ENCODE measurements at places on chromosomes 2 and 18.

- DNase-seq, result no peak
Measured at GRCh38 chr18:58881477-58881876, 16.8 kb downstream of the ZNF532 start.

- DNase-seq, result peak; percentile 63
Measured at GRCh38 chr2:26770986-26771586, 7.0 kb downstream of the SLC35F6 start.

DNA sequence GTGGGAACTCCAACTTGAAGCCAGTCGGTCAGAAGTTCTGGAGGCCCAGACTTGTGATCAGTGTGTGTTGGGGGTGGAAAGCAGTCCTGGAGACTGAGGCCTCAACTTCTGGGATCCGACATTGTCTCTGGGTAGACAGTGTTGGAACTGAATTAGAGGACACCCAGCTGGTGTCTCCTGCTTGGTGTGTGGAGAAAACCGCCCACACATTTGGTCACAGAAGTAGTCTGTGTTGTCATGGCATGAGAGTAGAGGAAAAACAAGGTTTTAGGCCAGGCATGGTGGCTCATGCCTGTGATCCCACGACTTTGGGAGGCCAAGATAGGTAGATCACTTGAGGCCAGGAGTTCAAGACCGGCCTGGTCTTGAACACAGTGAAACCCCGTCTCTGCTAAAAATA lies 51.5 kb downstream of the PUM2 start:
- no peak for DNase-seq

- DNase-seq, result peak; percentile 9
Measured at GRCh38 chr2:173355132-173355865, 627 bp downstream of the CDCA7 start.

GRCh38 chr2:239461291-239462190 lies 60.7 kb upstream of the HDAC4 start:
- DNase-seq, result no peak

DNA sequence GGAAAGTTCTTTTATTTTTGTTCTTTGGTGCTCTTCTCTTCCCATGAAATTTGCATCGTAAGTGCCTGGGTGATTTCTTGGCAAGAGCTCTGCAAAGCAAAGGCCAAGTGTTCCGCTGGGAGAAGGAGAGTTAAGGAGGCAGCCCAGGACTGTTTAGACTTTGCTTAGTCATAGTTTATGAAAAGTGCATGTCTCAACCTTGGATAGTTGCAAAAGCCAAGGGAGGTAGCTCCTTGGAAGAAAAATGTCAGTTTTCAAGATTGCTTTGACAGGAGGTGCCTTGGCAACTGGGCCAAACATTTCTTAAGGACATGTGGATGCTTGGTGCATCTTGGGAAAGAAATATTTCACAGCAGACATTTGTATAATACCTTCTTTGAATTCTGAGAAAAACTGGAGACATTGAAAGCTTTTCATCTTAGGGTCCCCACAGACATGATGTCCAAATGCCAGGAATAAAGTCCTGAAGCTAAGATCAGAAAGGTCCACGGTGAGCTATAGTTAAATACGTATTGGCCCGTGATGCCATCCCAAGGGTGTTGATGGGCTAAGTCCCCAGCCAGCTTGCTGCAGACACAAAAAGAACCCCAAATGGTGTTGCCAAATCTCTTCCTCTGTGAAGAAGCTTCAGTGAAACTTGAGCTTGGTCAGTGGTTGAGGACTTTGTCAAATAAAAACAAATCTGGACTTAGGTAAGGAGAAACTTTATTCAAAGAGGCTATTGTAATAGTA lies 96.3 kb upstream of the THUMPD2 start:
- DNase-seq, result peak; percentile 97

DNA sequence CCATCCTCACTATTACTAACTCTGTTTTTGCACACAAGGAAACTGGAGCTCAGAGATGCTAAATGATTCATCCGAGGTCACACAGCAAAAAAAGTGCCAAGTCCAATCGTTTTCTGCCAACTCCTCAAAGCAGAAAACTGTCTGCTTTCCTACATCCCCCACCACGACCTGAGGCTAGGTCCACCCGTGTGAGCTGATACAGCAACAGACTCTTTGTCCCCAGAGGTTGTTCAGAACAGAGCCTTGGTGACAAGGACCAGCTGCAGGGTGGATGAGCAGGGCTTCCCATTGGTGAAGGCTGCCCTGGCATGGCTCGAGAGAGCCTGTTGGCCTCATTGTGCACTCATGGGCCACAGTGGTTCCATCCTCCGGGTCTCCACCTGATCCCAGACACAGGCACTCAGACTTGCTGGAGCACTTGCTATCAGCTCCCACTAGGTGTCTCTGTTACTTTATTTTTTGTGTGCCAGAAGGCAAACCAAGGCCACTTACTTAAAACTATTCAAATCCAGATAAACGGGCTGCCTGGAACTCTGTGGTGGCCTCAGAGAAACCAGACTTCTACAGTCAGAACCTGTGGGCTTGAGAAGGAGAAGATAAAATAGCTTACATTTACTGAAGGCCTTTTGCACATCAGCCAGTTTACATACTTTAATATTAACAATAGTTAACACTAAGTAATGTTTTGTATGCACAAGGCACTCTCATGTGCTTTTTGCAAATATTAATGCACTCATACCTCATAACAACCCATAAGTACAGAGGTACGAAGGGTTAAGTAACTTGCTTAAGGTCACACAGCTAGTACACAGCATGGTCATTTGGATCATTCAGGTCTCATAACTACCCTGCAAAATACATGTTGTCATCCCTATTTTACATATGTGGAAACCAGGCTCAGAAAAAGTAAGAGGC lies 62.9 kb upstream of the CTIF start:
- peak; percentile 40 for DNase-seq

DNA sequence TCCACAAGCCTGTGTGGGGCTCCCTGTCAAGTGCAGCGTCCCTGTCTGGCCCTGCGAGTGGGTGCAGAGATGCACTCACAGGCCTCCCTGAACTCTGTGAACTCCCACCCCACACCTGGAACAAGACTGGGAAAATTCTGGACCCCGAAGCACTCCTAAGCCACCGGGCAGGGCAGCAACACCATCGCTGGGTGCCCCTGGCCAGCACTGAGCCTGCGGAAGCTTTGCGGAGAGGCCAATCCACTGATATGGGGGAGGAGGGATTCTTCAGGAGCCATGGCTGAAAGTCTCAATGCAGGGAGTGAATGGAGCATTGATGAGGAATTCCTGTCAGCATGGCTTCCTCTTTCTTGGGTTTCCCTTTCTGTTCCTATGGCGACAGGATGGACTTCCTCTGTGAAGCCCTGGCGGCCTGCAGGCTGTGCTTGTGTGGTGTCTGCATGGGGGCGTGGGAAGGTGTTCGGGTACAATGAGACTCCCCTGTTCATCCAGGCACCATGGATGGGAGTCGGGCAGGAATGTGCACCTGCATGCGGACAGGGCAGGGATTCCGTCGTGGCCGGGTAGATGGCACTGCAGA lies 15.1 kb downstream of the TRIB2 start:
- DNase-seq, result no peak

DNA sequence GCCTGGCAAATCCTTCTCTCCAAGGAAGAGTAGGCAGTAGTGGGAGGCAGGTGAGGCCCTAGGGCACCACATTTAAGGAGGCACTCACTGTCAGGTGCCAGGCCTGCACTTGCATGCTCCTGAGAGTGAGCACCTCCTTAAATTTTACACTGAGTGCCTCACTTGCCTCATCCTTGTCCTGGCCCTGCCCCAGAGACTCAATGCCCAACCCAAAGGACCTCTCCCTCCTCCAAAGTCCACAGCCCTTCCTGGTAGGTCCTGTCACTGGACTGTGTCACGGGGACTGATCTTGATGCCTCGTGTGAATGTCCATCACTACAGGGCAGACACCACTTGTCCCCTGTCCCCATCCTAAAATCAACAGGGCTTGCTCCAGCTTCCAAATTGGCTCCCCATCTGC lies 235.6 kb downstream of the ZBTB7C start:
- DNase-seq, result no peak

DNA sequence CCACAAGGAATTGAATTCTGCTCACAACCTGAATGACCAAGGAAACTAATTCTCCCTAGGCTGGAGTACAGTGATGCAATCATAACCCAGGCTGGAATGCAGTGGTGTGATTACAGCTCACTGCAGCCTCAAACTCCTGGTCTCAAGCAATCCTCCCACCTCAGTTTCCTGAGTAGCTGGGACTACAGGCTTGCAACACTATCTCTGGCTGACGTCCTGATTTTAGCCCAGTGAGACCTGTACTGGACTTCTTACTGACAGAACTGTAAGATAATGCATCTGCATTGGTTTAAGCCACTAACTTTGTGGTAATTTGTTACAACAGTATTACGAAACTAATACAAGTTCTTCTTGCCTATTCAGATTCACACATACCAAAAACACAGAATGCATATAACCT lies 9.5 kb upstream of the KDSR start:
- DNase-seq, result peak; percentile 65

DNA sequence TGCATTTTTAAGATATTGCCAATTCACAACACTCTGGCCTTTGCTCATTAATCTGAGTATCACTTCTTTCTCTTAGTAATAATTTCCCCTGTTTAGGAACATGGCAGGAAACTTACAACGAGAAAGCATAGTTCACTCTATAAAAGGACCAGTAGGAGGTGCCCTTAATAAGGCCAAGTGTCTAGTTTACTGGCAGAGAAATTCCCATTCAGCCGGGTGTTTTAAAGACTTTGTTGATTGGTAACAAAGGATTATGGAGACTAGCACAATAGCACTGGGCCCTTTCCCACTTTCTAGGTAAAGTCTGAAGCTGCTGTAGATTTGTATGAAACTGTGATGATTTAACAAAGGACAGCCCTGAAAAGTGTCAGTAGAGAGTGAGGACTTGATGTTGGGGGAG lies 3.1 kb downstream of the DCC start:
- no peak for DNase-seq

DNA sequence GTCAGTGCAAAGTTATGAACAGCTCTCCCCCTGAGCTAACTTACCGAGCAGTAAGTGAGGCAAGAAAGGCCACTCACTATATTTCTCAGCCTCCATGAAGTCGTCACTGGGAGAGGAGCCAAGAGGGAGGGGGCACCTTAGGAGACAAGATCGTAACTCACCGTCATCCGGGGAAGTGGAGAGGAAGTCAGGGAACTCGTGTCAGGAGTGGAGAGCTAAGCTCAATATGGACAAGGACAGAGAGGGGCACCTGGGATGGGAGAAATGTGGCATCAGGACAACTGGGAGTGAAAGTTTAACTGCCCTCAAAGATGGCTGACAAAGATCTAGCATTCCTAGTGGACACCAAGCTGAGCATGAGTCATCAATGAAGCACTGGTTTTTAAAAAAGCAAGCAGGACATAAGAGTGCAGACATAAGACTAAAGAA lies 37.1 kb downstream of the BCL11A start:
- DNase-seq, result peak; percentile 90

DNA sequence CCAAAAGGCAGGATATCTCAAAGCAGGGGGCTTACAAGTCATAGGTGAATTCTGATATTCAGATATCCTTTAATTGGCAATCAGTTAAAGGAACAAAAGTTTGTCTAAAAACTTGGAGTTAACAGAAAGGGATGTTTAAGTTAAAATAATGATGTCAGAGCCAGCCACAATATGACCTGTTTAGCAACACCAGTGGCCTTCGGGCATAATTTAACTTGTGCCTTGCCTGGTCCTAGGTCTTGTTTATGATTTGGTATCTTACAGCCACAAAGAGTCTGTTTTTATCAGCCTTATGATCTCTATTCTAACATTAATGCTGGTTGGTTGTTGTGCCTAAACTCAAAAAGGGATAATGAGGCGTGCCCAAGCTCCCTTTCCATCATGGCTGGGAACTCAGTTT lies 252.9 kb downstream of the RNF152 start:
- DNase-seq, result no peak

DNA sequence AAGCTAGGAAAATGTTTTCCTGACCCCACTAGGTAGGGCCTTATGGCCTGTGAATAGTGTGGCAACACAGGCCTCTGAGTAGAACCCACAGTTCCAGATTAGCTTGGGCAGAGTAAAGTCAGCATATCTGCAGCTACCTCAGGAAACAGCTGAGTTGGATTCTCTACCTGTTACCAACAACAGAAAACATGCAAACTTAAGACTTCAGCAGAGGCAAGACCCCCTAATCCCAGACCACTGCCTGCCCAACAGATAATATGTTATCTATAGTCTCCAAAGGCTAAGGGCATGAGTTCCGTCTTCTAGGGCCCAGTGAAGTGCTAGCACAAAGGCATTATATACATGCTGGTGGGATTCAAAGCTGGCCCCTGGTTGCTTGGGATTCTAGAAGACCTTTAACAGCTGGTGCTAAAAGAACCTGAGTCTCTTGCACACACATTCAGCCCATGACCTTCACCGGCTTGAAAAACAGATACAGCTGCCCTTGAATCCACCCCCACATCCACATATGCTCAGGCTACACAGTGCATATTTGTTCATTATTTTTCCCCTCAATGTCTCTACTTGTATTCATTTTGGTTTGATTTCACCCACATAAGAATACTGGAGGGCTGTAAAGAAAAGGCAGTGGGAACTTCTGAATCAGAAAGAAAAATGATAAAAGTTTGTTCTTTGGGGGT lies 13.5 kb upstream of the UBXN4 start:
- no peak for DNase-seq

DNA sequence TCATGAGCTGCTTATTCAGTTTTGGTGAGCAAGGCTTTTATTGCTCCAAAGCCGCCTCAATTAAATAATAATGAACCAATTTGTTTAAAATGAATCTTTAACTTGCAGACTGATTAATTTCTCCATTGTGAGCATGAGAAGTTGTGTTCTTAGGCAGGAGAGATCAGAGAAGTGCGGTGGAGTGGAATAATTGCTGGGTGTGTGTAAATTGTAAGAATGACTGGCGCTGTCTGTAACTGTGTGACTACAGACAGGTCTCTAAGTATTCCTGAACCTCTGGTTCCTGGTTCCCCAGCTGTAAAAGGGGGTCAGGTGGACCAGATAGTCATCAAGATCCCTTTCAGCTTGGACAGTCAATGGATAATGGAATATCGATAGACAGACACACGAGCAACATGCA lies 98.0 kb upstream of the EFEMP1 start:
- no peak for DNase-seq

- DNase-seq, result no peak
Measured at GRCh38 chr2:237896956-237897355, 37.5 kb downstream of the RAMP1 start.

GRCh38 chr2:203763938-203764664 lies 57.7 kb downstream of the CD28 start:
- DNase-seq, result no peak

DNA sequence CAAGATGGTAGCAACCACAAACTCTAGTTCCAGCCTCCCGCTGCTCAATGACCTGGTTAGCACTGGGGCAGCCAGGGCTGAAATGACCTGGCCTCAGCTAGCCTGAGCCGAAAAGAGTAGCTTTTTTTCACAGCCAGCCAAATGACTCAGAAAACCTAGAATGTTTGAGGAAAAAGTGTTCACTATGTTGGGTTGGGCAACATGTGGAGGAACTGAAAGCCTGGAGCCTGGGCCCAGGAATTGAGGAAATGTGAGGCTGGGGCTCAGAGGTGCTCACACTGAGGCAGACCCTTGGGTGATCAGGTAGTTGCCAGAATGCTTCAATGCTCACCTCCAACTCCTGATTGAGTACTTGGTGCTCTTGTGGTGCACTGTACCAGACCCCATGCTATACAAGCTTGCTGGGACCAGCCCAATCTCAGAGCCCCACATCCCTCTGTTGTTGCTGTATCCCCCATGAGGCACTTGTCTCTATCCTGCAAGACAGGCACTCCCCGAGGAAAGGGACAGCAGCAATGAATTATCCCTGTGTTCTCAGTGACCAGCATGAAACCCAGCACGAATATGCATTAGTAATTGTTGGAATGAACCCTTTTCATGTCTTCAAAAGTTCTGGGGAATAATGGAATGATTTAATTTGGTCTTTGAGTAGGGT lies 116.2 kb downstream of the USP34 start:
- no peak for DNase-seq

GRCh38 chr2:68487773-68488355 lies 20.5 kb downstream of the APLF start:
- DNase-seq, result peak; percentile 6

Measured in skeletal muscle cell (primary cell).